C1 segment of cervical spinal cord (tissue), 14 donors: ENCODE measurements at places on chromosomes 7 and 10.

- no peak for DNase-seq
These were observed 108.3 kb downstream of the BUB3 start for GRCh38 chr10:123262456-123262855.

DNA sequence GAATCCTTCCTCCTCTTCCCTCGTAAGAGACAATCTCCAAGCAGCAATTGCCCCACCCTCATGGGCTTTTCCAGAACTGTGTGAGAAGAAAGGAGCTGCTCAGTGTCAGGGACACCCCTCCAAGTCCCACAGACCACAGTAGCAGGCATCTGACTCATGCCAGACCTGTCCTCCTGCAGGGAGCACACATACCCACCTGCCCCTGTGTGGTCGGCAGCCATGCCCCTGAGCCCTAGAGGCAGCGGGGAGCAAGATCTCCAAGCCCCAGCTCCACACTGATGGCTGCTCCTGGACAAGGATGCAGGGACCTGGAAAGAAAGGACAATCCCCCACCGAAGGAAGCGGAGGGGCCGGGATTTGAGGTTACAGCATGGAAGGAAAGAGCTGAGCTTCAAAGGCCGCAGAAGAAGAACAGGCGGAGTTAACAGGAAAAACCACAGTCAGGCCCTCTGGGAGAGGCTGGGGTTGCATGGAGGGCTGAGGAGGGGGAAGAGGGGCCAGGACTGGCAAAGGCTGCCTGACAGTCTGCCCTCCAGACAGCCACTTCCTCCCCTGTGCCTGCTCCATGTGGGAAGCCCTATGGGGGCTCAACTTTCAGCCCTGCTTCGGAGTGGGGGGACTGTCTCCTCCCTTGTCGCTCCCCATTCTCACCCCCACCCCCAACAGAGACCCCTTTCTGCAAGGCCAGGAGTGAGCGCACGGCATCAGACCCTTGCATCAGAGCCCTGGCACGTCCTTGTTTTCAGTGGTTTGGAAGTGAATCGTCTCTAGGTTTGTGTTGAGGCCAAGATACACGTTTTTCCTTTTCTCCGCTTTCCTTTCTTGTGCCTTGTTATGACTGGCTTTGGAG is 46.8 kb downstream of the ASB13 start:
- no peak for DNase-seq

DNA sequence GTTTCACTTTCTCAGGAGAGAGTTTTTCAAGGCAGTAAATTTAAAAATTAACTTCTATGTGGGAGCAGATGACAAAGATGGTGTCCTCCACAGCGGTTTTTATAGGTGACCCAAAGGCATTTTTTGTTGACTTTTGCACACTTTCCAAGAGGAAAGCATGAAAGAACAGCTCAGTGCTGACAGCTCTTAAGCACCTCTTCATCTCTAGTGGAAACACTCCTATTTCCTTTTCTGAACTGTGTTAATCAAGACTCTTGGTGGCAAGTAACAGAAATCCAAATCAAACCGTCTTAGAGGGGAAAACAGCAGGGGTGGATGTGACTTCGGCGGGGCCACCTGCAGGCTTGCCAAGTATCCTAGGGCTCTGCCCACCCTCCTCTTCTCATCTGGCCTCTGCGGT is 71.8 kb upstream of the GATA3 start:
- no peak for DNase-seq

DNA sequence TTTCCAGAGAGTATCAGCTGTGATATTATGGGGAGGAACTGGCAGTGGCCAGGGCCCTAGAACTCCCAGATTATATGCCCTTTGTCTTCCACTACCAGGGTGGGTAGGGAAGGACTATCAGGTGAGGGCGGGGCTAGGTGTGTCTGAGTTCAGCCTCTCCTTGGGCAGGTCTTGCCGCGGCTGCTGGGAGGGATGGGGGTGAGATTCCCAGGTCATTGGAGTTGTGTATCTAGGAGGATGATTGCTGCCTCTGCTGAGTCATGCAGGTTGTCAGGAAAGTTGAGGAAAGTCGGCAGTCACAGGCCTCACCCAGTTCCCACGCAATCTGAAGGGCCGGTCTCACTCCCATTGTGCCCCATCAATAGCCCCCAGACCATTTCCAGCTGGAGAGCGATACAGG is 185.2 kb downstream of the DKK1 start:
- DNase-seq: no peak

DNA sequence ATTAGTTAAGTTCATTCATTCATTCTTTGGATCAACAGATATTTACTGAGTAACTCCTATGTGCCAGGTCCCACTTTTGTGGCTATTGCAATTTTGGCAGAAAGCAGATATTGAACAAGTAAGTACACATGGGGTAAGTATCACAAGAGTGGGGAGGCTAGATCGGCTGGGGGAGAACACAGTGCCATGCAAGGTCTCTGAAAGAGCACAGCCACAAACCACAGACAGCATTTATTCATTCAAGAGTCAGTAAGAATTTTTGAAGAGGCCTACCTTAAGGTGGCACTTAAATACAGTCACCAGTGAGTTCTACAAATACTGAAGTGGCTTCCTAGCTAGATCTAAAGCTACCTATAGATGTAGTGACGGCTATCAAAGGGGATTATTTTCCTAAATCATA is 304.2 kb downstream of the RNLS start:
- DNase-seq: no peak

DNA sequence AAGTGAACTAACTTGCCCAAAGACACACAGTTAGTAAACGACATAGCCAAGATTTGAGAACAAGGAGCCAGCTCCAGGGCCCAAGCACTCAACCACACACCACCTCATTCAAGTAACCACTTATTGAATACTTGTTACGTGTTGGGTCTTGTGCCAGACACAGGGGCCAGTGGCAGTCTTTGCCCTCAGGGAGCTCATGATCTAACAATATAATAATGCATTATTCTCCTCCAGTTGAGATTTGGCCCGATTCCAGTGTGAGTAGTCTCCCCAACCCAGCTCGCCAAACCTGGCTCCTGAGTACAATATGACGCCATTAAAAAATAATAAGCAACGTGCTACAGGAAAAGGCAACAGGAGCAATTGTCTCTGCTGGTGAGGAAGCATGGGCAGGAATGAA is 14.4 kb upstream of the STK17A start:
- DNase-seq: no peak

DNA sequence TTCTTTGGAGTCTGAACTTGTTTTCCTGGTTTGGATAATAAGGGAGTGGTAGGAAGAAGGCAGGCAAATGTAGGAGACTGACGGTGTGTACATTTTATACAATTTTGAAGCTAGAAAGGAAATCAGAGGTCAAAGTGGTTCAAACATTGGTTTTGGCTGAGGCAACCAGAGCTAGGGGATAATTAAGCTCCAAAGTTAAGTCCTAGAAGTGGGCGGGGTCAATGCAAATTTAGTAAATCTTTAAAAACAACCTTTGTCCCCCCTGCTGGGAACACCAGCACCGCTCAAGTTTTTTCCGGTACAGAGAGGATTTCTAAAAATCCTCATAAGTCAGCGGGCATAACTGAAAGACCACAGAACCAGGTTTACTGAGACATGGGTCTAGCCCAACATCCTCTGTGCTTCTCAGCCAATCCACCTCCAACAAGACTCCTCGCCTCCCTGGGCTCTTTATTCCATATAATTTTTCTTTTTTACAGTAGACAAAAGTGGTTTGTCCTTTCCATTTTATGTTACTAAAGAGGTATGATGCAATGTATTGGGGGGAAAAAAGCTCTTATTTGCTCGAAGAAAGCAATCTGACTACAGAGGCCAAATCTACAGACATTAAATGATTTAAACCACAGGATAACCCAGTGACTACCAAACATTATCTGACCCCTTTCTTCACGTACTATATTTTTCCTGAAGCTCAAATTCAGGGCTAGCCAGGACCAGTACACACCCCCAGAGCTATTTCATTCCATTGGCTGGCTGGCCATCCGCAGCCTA is 1.6 kb downstream of the GLUD1 start:
- DNase-seq: no peak

DNA sequence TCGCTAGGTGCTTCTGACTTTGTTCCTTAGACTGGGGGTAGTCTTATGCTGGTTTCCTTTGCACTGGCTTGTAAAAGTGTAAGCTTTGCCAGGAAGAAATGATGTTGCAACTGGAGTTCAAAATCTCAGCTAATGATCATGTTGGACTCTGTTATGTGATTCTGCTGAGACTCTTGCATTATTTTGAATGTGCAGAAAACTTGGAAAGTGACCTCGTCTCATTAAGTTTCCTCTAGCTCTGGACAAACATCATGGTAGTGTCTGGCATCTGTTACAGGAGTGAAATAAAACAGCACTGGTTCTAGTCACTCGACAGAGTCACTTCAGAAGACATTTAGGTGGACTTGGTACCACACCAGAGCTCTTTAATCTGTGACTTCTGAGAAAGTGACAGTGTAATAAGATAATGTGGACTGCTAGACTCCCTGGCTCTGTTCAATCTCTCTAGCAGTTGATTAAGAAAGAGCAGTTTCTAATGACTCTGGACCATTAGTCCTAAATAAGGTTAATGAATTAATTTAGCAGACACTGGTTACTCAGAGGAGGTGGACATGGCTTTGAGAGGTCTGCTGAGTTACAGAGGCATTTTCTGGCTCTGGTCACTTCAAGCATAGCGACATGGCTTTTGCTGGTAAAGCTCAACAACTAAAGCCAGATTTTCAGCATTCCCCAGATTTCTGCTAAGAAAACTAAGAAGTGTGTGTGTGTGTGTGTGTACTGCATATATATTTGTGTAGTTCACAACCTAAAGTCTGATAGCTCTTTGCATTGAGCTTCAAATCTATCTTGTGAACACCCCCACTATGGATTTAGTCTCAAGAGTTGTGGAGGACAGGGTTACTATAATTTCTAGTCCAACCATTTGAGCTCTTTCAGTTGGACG is 2.0 kb downstream of the NRP1 start:
- no peak for DNase-seq

GRCh38 chr7:42743077-42743858 is 168.6 kb downstream of the C7orf25 start:
- no peak for DNase-seq

DNA sequence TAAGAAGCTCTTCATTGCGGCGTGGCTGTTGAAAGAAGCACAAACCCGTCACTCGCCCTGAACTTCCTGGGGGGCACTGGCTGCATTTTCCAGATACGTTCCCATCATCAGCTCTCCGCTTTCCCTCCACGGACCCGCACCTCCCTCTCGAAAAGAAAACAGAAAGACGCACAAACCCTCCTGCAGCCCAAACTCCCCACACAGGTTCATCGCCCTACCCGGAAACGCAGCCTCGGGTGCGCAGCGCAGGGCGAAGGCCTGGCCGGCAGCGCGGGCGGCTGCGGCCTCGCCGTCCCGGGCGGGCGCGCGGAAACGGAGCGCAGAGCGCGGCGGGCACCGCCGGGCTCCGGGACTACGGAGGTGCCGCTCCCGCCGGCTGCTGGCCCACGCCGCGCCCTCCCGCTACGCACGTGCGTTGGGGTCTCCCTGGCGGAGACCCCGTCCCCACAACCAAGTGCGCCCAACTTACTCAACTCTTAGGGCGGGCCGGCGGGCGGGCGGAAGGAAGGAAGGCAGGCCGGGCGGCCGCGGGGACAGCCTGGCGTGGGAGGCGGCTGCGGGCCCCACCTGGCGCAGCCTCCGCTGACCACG is 822 bp downstream of the ZNF800 start:
- no peak for DNase-seq

DNA sequence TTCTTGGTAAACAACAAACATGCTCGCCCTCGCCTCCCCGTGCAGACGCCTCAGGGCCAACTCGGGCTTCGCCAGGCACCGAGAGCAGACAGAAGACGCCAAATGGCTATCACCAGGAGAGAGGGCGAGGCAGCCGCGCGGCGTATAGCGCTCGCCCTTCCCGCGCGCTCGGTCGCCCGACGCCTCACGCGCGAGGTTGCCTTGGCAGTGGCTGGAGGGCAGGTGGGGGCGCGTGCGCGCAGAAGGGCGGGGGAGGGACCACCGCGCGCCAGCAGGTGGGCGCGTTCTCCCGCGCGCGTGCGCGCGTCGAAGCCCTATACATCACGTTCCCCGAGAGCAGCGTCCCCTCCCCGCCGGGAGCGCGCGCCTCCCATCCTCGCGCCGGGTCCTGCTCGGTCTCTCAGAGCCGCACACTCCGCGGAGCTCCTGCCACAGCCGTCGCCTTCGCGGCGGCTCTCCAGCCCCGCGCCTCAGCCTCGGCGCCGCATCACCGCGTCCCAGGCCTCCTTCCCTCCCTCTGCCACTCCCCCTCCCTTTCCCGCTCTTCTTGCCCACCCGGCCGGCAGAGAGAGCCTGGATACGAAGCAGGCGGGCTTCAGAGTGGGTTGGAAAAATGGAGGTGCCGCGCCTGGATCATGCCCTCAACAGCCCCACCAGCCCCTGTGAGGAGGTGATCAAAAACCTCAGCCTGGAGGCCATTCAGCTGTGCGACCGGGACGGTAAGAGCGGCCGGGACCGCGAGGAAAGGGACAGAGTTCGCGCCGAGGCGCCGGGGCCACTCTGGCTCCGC is at the start of gene PHYHIPL:
PHYHIPL (plus strand) TSS at position 403 of the 790 bp plus-strand sequence; CDS start at position 614, 211 bp downstream.
- peak; percentile 63 for DNase-seq

- no peak for DNase-seq
These were observed 1013.1 kb downstream of the TYW1 start for GRCh38 chr7:68009716-68010115.

GRCh38 chr7:70544016-70544415 is 587.9 kb upstream of the GALNT17 start:
- DNase-seq: no peak

GRCh38 chr10:114336823-114337509 is 67.3 kb downstream of the AFAP1L2 start:
- DNase-seq: no peak

- DNase-seq: no peak
These were observed 19.0 kb downstream of the SRI start for GRCh38 chr7:88200789-88201188.

DNA sequence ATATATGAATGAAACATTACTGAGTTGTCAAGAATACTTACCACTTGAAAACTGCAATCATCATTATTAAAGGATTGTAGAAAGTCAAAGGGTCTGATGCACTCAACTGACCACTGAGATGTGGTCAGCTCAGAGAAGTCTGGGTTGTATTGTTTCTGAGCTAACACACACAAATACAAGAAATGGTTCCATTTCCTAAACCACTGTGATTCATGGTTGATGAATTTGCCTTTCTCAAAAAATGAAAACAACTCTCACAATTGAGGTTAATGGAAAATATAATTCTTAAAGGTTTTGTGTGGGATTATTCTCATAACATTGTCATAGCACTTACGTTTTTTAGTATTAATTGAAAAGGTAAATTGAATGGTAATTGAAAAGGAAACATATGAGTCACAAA is 45.6 kb upstream of the TAS2R16 start:
- no peak for DNase-seq

DNA sequence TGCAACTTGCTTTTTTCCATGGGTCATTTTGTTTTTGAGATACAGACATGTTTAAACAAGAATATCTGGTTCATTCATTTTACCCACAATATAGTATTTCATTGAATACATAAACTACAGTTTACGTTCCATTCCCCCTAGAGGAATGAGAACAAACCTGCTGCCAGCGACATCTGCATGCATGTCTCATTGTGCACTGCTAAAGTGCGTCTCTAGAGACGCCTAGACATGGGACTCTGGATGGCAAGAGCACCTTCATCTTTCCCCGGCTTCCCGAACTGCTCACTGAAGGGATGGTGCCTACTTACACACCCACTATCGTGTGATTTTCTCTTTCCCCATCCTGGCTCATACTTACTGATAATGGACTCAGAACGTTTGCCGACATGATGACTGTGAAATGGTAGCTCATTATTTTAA is 1.2 kb upstream of the ZNF777 start:
- DNase-seq: no peak

GRCh38 chr7:137923380-137923779 is 76.6 kb upstream of the DGKI start:
- DNase-seq: no peak
